ENCODE measurements at places on chromosomes 3 and 15.

GRCh38 chr3:18301781-18302180, 123.4 kb downstream of the SATB1 start:
- no peak for DNase-seq

- DNase-seq: peak; percentile 56
Measured at GRCh38 chr15:83207660-83208366, at the start of gene HDGFL3. Gene HDGFL3 (minus strand): TSS chr15:83207823. CDS start chr15:83207414, 409 bp downstream.

- peak; percentile 67 for DNase-seq
Measured at GRCh38 chr3:42547401-42547945, 34.3 kb downstream of the SEC22C start.

DNA sequence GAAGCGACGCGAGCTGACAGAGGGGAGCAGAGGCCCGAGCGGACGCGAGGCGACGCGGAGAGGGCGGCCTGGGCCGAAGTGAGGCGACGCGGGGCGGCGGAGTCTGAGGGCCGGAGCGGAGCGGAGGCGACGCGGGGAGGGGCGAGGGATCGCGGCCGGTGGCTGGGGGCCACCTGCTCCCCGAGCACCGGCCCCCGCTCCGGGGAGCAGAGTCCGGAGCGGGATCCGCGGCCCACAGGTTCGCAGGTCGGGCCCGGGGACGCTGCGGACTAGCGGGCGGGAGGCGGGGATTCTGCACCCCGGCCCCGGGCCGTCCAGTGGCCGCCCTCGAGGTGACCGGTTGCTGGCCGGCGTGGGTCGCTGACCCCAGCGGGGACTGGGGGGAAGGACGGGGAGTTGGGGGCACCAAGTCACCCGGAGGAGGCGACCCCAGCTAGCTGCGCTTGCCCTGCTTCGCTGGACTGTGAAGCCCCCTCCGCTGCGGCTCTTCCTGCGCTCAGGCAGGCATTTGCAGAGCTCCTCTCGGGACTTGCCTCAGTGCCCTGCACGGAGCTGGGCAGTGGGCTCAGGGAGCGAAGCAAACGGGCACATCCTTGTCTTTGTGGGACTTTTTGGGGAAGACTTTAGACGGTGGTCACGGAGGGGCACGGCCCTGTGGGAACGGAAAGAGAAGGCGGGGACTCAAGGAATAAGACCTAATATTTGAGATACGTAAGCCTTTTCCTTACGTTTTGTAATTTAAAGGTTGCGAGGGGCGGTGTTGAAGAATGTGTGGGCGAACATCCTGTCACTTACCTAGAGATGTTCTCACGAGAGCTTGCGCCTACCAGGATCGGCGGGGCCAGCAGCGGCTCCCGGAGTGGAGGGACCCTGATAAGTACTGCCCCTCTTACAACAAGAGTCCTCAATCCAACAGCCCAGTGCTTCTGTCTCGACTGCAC, 566 bp downstream of the HMCES start:
- peak; percentile 27 for DNase-seq

GRCh38 chr15:31202953-31203352, 101.4 kb upstream of the TRPM1 start:
- no peak for DNase-seq

- peak; percentile 56 for DNase-seq
Measured at GRCh38 chr3:48275287-48276027, 34.6 kb downstream of the ZNF589 start.

DNA sequence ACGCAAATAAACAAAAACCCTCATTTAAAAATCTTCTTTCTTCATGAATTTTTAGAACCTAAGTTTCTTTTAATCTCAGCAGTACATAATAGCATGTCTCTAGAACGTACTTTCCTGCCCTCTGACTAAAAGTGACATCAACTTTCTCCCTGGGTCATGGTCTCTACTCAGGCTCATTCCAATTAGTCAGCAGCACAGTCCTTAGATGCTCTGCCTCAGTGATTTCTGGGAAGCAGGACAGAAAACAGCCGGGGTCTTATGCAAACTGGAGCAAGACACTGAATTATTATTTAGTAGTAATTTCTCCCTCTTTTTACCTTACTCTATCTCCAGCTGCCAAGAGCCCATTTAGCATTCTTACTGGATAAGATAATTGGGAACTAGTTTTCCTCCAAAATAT, 365.2 kb downstream of the TUSC7 start:
- no peak for DNase-seq

DNA sequence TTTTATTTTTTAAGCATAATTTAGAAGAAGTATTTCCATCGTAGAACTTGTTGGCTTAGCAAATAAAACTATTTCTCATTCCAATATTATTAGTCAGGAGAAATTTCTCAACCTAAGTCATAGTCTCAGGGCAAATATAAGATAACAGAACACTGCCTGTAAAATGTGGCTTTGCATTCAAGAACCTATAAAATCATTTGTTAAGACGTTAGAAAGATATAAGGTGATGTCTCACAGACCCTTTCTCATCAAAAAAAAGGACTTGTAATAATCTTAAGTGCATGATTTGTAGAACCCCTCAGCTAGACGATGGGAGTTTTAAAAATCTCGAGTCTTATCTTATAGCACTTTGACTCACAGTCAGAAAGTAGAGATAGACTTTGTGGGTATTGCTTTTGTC, 314.7 kb upstream of the CFAP20DC start:
- DNase-seq: no peak

- DNase-seq: peak; percentile 38
Measured at GRCh38 chr3:102511168-102511567, 76.4 kb downstream of the ZPLD1 start.

DNA sequence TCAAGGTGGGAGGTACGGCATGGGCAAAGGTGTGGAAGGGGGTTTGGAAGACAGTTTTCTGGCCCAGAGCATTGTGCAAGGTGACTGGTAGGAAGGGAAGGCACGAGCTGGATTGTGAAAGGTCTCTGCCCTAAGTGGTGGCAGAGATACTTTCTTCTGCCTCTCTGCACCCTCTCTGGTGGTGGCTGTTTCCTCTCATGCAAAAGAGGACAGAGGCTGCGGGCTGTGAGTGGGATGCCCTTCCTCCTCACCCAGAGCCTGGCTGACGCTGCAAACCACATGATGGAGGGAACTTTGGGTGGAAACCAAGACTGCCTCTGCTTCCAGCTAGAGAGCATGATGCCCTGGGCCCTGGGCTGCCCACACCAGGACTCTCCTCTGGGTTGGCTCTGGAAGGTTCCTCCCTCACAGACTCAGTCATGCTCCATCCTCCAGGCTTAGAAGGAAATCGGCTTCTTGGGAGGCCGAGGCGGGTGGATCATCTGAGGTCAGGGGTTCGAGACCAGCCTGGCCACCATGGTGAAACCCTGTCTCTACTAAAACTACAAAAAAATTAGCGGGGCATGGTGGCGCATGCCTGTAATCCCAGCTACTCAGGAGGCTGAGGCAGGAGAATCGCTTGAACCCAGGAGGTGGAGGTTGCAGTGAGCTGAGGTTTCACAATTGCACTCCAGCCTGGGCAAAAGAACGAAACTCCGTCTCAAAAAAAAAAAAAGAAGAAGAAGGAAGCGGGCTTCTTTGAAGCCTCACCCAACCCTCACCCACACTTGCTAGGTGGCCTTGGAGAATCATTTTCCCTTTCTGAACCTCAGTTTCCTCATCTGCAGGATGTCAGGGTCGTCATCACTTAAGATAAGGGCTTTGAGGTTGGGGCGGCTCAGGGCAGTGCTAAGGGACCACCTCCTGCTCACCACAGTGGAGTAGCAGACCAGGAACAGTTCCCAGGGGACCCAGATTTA, 8.3 kb downstream of the PSTPIP1 start:
- DNase-seq: no peak

GRCh38 chr3:194871143-194871863, 185.6 kb downstream of the FAM43A start:
- peak; percentile 79 for DNase-seq
